Left lobe of liver (tissue), 2 donors: ENCODE measurements at places on chromosomes 7 and 10.

DNA sequence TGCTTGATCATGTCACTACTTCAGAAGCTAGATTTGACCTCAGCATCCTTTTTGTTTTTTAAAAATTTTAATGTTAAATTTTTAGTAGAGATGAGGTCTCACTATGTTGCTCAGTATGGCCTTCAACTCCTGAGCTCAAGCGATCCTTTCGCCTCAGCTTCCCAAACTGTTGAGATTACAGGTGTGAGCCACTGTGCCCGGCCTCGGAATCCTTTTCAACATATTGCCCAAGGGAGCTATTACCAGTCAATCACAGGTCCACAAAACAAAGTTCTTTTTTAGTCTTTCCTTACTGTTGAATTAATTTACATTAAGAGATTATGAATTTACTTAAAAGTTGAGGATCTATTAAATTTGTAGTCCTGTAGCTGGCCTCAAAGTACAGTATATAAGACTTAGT, 37.7 kb downstream of the CCSER2 start:
- no peak for DNase-seq

- DNase-seq, result no peak
Observed at GRCh38 chr7:99639267-99639666, 22.5 kb downstream of the ZSCAN25 start.

DNA sequence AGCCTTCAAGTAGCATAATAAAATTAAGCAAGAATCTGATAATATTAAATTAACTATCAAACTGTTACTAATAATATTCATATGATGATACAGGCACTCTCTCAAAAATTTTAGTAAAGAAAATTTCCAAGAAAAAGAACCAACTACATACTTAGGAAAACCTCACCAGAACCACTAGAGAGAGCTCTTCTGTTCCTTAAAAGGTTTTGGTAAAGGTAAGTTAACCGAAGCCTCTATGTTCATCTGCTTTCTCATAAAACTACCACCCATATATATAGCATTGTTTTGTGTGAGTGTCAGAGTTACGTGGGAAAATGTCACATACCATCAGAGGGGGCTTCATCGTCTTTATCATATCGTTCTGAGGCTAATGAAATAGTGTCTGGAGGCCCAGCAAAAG, 20.7 kb downstream of the SKAP2 start:
- no peak for DNase-seq

DNA sequence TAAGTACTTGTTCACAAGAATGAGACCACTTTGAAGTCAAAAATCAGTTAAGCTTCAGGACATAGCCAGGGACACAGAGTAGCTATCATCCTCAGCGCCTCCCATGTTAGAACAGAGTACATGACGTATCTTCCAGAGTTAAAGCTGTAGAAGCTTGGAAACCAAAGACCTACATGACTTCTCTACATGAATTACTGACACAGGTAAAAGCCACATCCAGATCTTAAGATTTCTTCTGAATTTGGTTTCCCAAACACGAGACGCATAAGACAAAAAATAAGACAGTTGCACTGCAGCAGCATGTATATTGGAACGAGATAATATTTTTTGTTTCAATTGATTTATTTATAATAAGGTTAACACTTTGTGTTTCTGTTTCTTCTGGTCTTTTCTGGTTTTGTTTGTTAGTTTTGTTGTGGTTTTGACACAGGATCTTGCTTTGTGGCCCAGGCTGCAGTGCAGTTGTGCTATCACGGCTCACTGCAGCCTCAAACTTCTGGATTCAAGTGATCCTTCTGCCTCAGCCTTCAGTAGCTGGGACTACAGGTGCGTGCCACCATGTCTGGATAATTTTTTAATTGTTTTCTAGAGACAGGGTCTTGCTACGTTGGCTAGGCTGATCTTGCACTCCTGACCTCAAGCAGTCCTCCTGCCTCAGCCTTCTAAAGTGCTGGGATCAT, 10.2 kb upstream of the EPC1 start:
- DNase-seq, result no peak

GRCh38 chr7:119945822-119946221, 327.2 kb upstream of the KCND2 start:
- DNase-seq, result no peak

- no peak for DNase-seq
Observed at GRCh38 chr7:28029051-28029450, 151.5 kb downstream of the JAZF1 start.

GRCh38 chr10:44983895-44984278, 5.3 kb upstream of the DEPP1 start:
- no peak for DNase-seq

DNA sequence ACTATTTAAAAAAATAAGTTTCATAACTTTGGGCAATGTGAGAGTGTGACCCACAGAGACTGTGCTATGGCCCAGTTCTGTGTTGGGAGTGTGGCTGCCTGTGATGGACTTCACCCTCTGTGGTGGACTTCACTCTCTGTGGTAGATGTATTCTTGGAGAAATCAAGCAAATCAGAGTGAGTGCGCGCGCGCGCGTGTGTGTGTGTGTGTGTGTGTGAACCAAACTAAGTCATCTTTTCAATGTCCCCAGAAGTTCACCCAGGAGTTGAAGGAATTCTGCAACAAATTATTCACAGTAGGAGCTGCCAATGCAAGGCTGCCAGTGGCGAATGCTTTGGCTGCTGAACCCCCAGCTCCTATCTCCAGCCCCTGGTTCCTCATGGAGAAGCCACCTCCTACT, 184.5 kb downstream of the ADAM12 start:
- DNase-seq, result no peak

GRCh38 chr10:4431114-4431863, 394.7 kb upstream of the AKR1E2 start:
- no peak for DNase-seq

DNA sequence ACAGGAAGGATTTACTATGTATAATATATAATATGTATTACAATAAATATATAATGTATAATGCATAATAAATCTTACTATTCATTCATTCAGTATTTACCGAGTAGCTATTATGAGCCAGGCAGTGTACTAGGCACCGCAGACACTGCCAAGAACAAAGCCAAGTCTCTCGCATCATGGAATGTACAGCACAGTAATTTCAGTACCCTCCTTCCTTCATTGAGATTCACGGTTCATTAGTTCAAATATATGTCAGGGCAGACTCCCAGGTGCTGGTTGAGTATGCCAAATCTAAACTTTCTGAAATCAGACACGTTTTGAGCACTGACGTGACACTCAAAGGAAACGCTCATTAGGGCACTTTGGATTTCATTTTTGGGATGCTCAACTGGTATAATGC, 9.1 kb downstream of the USP6NL start:
- no peak for DNase-seq

DNA sequence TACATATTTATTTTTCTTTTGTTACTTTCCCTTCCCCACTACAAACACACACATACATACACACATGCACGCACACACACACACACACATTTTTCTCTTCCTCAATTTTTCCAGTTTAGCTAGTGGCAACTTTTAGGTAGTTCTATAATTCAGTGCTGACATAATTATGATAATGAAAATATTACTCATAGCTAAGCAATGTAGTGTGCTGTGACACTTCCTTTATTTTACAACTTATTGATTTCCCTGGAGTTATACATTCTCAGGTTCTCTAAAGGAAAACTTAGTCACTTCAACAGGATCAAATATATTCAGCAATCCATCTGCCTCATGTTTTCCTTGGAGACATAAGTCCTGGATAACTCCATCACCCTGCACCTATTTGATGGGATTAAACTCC, 151.6 kb downstream of the CACNA2D1 start:
- no peak for DNase-seq

GRCh38 chr7:47940088-47941013, 7.9 kb downstream of the PKD1L1 start:
- no peak for DNase-seq

- DNase-seq, result no peak
Observed at GRCh38 chr10:95644901-95645300, 11.6 kb downstream of the ALDH18A1 start.

GRCh38 chr7:122676466-122676865, 22.5 kb downstream of the RNF133 start:
- no peak for DNase-seq

DNA sequence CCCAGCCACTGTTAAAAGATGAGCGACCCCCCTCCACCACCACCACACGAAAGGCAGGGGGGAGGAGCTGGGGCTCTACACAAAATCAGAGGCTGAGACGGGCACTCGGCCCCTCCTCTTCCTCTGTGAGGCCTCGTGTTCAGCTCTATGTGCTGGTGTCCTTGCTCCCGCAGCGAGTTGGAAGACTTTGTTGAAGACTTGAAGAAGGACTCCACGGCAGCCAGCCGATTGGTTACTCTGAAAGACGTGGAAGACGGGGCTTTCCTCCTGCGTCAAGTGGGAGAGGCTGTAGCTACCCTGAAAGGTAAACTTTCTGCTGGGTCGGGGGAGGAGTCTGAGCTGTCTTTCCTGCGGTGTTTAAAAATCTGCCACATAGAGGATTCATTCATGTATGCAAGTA, 203.7 kb downstream of the ARHGAP21 start:
- DNase-seq, result no peak

DNA sequence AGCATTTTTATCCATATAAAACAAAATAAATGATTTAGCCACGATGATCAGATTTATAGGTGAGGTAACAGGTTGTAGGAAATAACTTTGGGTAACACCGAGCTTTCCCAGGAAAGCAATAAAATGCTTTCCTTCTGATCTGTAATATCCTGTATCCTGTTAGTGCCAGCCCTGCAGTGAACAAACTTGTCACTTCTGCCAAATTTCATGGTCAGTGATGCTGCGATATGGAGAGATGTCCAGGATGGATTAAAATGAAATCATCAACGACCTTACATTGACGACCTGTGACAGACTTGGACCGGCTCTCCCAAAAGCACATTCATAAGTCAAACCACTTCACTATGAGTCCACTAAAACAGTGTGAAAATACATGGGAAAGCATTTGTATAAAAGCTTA, 608.0 kb upstream of the NRP1 start:
- DNase-seq, result no peak

DNA sequence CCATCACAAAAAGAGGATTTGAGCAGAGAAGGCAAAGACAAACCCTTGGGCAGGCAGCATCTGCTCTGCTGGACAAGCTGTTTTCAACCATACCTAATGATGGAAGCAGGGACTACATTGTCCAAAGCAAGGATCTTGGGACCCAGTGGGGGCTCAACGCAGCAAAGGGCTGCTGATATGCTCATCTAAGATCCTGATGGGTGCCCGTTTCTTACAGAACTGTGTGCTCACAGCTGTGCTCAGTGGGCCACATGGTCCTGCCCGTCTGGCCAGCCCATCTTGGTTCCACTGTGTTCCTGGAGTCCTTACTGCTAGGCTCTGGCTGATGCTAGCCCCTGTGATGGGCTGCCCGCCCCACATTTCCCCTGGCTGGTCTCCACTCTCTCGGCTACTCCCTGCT, 36.1 kb downstream of the GPRIN2 start:
- DNase-seq, result peak; percentile 50

- no peak for DNase-seq
Observed at GRCh38 chr10:97711640-97712572, 1.6 kb upstream of the MARVELD1 start.

DNA sequence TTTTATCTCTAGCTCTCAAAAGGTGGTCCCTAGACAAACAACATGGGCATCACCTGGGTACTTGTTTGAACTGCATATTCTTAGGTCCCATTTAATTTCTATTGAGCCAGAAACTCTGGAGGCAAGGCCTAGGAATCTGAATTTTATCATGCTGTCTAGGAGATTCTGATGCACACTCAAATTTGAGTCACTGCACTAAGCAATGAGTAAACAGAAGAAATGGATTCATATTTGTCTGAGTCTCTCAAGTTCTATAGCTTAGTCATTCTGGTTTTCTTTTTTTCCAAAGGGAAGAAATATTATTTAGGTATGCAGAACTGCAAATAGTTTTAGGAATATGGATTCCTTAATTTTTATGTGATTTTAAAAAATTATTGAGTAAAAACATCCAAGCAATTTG, 185.5 kb downstream of the SEMA3A start:
- DNase-seq, result no peak

- DNase-seq, result peak; percentile 63
Observed at GRCh38 chr7:8094164-8095140, 125.9 kb downstream of the GLCCI1 start.

DNA sequence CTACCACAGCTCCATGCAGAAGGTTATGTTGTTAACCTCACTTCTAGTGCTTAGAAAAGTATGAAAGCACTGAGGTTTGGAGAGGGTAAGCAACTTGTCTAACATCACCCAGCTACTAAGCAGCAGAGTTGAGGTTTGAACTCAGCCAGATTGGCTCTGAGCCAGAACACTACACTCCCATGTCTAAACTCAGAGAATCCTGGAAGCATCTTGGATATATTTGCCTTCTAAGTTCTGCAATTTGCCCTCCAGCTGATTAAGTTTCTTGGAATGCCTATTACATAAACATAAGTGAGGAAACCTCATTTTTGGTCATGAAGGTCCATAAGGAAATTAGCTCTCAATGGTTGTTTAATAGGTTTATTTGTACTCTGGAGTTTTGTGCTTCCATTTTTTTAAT, 78.1 kb upstream of the PHYHIPL start:
- DNase-seq, result no peak

- no peak for DNase-seq
Observed at GRCh38 chr7:133502498-133502897, 249.6 kb downstream of the EXOC4 start.

GRCh38 chr7:87226495-87226894, 7.0 kb upstream of the TMEM243 start:
- no peak for DNase-seq

DNA sequence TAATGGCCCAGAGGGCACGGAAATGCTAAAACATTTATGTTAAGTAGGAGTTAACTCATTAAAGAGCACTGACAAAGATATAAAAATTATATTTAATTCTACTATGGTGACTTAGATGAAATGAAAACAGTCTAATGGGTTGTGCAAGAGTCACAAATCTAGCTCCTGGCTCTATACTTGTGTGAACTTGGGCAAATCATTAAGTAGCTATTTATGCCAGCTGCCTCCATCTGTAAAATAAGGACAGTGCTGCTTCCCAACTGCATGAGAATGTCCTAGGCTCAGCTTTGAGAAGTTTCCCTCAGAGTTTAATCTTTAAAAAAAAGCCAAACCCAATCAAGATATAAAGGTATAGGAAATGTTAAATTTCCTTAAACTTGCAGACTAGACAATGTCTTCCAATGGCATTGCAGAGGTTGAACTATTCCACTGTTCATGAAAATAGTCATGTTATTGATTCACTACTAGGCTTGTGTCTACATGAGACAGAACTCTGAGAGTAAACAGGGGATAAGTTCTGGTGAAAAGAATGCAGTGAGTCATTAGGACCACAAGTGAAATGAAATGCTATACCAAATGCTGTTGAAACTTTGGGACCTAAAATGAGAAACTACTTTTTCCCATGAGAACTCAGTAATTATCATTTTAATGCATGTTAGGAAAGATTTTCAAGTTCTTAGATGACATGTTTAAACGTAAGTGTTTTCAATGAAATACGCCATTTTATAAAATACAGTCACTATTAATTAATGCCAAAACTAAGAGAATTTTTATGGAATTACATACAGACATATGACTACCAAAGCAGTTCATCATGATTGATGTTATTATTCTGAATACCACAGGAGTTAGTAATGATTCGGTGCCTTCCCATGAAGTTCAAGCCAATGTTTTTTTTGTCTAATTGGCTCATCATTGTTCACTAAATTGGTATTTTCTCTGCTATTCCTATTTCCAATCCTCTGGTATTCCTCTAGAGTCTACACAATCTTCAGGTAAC, 84.2 kb downstream of the CDK6 start:
- DNase-seq, result no peak

GRCh38 chr7:156074084-156074483, 261.8 kb upstream of the SHH start:
- DNase-seq, result no peak
